ENCODE measurements at places on chromosomes 2 and 18. TPM values are rescaled to one million over a fixed set of nuclear protein-coding genes. Genes with fewer than 3 reads are reported as not detected.

The FHOD3 gene
- polyA plus RNA-seq, result 41.1 TPM

The CENPA gene
- polyA plus RNA-seq, result 9.3 TPM

The KRTCAP3 gene
- 0.60 TPM for polyA plus RNA-seq

The TMEM87B gene
- polyA plus RNA-seq, result 24.5 TPM

The SKA1 gene
- polyA plus RNA-seq, result 3.5 TPM

The CIB4 gene
- not detected for polyA plus RNA-seq

The NDC80 gene
- polyA plus RNA-seq, result 6.4 TPM

The PDE11A gene
- polyA plus RNA-seq, result 0.24 TPM

The C2orf78 gene
- not detected for polyA plus RNA-seq

The MTIF2 gene
- polyA plus RNA-seq, result 28.7 TPM

The ELOA2 gene
- polyA plus RNA-seq, result not detected

The C1QL2 gene
- polyA plus RNA-seq, result not detected

The PER2 gene
- polyA plus RNA-seq, result 1.7 TPM

The CYP27C1 gene
- not detected for polyA plus RNA-seq

The EPB41L3 gene
- polyA plus RNA-seq, result 45.0 TPM

The CROCC2 gene
- not detected for polyA plus RNA-seq

The TXNDC2 gene
- 0.06 TPM for polyA plus RNA-seq

The FKBP1B gene
- polyA plus RNA-seq, result 19.7 TPM

The CABYR gene
- polyA plus RNA-seq, result 9.9 TPM

The TDRD15 gene
- polyA plus RNA-seq, result not detected

The KIDINS220 gene
- polyA plus RNA-seq, result 64.7 TPM

The ABCG5 gene
- not detected for polyA plus RNA-seq

The CDKL4 gene
- not detected for polyA plus RNA-seq

The SUCLG1 gene
- 67.1 TPM for polyA plus RNA-seq

The PLCD4 gene
- polyA plus RNA-seq, result 4.7 TPM

The PARD6G gene
- polyA plus RNA-seq, result 9.6 TPM

The VIT gene
- polyA plus RNA-seq, result not detected

The LYG1 gene
- polyA plus RNA-seq, result 0.86 TPM

The GALR1 gene
- polyA plus RNA-seq, result not detected

The PLCL1 gene
- polyA plus RNA-seq, result 0.22 TPM

The IL1F10 gene
- not detected for polyA plus RNA-seq

The STAM2 gene
- 38.0 TPM for polyA plus RNA-seq

The DYNC2LI1 gene
- 23.3 TPM for polyA plus RNA-seq

All from AG04450 (cell line).